ENCODE measurements at places on chromosomes 1 and 21.

DNA sequence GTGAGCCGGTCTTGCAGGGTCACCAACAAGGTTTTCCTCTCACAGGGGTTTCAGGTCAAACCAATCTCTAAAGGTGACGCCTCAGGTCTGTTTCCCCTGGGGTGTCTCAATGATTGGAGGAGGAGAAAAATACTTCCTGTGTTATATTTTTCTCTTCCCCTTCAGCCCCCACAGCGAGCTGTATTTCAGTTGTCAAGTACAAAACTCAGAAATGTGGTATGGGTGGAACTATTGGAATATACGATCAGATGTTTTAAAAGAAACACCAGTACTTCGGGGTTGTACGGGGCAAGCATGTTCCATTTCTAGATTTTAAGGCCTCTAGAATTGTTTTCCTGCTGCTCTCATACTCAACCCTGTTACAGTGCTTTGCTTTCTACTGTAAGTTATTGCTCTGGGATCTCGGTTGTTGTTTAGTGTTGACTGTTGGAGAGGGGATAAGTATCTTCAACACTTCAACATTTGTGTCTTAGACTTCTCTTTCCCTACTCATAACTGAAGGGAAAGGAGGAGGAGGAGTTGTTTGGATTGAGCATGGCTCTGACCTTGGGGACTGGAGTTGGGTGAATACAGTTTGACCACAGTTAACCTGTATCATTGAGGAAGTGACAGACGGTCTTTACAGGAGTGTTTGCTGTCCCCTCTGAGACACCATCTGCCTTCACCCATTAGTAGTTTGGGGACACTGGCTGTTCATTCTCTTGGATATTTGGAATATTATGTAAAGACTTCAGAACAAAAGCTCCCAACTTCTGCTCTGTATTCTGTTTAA, 2.0 kb downstream of the MAPKAPK2 start:
- peak; percentile 18 for DNase-seq

- no peak for DNase-seq
Measured at GRCh38 chr1:210237981-210238380, 5.4 kb downstream of the SERTAD4 start.

GRCh38 chr21:25898671-25899070, 163.9 kb downstream of the GABPA start:
- no peak for DNase-seq

DNA sequence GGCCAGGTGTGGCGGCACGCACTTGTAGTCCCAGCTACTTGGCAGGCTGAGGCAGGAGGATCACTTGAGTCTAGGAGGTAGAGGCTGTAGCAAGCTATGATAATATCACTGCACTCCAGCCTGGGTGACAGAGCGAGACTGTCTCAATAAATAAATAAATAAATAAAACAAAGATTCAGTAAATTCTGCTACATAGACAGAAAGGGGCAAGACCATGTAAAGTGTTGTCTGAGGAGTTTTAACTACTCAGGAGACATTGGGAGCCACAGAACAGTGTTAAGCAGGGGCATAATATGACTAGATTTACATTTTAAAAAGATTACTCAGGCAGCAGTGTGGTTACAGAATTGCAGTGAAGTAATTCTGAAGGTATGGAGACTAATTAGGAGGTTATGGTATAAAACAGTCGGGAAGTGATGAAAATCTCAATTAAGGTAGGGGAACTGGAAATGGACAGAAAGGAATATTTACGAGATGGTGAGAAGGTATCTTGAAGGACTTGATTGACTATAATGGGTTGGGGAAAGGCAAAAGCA, 94.7 kb downstream of the ATP1B1 start:
- DNase-seq = no peak

GRCh38 chr1:187854457-187854856, 1025.7 kb downstream of the PLA2G4A start:
- DNase-seq = no peak
